ENCODE measurements at places on chromosomes 11 and 22.
A peak's percentile ranks its signal among the peaks of the same experiment; 100 is the strongest.

DNA sequence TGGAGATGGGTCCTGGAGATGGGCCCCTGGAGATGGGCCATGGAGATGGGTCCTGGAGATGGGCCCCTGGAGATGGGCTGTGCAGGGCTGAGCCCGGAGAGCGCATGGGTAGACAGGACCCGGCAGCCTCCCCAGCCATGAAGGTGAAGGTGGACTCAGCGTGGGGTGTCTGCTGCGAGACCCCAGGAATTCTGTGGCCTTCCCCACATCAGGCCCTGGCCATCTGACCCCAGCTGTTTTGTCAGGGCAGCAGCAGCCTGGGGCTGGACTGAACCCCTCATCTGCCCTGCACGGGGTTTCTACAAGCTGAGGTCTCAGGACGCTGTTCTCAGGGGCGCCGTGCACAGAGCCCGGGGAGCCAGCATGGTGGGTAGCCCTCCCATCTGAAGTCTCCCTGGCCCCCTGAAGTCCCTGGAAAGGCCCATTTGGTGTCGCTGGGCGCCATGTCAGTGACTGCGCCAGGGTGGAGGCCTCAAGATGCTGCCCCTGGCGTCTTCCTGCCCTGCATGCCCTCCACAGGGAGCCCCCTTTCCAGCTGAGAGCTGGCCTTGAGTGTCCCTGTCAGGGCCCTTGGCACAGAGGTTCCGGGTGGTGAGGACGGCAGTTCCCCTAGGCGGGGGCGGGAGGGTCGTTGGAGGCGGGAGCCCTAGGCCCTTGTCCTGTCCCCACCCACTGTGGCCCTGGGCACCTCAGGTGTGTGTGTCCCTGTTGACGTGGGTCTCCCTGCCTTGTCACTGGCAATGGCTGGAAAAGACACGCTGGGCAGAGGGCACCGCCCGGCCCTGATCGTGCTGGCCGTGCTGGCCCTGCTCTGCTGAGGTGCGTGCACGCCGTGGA is 5.4 kb downstream of the BRSK2 start:
- DNase-seq = no peak

DNA sequence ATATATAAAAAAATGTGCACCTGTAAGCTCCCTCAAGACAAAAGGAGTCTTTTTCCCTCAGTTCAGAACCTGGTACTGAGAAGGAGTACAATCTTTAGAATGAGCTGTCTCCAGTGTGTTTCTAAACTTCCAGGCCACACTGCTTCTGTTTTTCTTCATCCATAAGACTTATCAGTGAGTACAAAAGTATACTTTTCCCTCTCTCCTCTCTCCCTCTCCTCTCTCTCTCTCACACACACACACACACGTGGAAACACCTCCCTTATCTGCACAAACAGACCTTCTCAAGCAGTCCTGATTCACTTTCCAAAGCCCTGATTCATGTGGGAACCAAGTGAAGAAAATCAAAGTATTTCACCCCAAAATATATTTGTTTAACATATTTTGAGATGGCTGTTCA is 220.7 kb upstream of the UBASH3B start:
- no peak for DNase-seq

DNA sequence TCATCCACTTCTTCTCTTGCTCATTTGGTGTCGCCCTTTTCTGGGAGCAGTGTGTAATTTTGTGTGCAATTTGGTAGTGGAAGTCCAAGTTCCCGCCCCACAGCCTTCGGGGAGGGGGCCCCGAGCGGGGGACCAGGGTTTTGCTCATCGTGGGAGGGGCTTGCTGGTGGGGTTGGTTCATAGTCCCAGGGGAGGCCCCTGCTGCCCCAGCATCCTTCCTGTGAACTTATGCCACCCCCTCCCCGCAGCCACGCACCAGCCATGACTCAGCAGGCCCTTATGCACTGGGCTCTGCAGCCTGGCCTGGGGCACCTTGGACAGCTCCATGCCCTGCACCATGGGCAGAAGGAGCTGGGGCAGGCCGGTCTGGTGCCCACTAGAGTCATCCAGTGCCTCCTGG is 1183.6 kb downstream of the BRD1 start:
- no peak for DNase-seq

DNA sequence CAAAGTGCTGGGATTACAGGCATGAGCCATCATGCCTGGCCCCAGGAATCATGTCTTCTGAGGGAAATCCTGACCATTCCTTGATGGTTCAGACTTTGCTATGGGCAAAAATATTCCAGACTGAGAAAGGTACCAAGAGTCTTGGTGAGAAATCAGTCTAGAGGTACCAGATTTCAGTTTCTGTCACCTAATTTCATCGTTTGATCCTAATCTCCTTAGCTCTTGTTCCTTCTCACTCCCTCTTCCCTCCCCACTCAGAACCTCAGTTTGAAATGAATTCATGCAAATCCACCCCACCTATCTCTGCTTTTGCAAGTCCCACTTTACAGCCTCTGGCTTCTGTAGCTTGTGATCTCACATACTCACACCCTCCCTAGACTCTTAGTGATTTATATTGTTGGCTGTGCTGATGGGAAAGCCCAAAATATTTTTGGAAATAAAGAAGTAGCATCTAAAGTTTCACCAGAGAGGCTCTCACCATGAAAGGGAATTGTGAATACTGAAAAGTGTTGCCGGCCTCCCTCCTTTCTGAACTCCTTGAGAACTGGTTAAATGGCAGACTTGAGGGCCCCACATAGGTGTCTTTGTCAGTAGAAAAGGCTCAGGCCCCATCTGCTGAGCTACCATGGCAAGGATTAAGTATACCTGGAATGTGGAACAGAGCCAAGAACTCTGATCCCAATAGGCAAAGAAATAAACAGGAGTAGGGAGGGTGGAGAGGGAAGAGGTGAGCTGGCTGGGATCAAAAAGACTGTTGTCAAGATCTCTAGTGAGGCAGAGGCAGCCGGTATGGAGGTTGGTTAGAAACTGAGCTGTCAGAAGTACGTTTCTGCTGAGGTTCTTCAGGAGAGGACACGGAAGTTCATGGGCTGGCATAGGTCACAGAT is 190.5 kb upstream of the MTMR2 start:
- no peak for DNase-seq

- no peak for DNase-seq
Measured at GRCh38 chr11:23780231-23780630, 716.6 kb upstream of the LUZP2 start.

DNA sequence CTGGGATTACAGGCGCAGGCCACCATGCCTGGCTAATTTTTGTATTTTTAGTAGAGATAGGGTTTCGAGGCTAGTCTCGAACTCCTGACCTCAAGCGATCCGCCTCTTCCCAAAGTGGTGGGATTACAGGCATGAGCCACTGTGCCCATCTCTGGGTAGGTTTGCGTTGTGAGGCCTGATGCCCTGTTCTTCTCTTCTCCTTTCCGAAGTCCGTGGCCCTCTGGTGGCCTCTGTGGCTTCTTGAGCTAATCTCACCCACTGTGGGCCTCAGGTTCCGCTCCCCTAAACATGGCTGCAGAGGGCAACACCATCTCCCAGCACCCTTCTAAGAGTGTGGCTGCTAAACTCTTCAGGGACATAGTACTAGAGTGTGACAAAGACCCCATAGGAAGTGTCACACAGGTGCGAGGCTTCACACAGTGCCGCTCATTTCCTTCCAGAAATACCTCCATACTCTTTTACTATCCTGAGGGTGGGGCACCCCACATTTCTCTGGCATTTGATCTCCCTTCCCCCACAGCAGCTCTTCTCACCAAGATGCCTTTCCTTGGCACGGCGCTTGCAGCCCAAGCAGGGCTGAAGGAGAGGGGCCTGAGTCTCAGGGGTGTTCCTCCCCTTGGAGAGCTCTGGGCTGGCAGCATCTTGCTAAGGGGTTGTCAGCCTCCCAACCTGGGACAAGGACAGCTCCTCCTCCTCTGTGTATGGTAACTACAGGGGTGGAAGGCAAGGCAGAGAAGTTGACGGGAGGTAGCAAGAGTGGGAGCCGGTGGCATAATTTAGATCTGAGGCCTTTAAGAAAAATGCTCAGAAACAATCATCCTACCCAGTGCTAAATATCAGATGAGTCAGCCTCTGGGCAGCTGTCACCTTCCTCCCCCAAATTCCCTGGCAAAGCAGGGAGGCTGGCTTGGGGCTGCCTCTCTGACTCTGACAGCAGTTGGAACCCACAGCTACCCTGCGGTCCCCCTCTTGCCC is 6.1 kb downstream of the THY1 start:
- DNase-seq = no peak

- DNase-seq = no peak
Measured at GRCh38 chr11:3022982-3023381, 30.9 kb upstream of the NAP1L4 start.

DNA sequence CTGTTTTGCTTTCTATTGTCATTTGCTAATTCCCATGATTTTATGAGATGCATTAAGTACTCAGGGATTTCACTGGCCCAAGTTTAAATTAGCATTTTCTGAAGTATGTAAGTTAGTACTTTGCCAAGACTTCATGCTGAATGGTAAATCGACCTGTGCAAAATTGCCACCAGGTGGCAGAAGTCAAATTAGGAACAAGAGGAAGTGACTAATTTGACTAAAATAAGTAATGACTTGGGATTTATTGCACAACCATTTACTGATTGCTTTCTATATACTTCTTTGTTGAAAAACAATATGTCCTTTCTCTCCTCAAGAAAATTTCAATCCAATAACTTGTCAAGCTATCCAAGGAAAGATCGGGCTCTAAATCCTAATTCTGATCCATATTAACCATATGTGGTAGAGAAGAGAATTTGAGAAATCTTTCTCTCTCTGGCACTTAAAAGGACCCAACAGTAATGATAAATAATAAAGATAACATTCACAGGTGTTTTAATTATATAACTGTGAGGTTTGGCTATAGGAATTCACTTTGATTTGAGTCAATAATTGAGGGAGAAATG is 253.7 kb upstream of the CHORDC1 start:
- peak; percentile 17 for DNase-seq

DNA sequence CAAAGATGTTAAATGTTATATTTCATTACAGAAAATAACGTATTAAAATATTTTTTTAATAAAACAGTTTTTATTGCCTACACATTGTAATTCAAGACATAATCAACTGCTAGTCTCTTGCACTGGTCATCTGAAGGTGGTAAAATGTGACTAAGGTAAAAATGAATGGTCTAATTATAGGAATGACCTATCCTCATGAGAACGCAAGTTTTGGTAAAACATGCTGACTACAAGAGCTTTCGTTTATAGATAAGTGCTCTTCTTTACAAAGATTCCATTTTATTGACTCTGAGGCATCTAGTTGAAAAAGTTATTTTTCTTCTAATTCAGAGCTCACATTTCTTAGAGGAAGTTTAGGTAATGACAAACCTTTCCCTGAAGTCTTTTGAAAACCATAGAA is 27.3 kb downstream of the LUZP2 start:
- no peak for DNase-seq

DNA sequence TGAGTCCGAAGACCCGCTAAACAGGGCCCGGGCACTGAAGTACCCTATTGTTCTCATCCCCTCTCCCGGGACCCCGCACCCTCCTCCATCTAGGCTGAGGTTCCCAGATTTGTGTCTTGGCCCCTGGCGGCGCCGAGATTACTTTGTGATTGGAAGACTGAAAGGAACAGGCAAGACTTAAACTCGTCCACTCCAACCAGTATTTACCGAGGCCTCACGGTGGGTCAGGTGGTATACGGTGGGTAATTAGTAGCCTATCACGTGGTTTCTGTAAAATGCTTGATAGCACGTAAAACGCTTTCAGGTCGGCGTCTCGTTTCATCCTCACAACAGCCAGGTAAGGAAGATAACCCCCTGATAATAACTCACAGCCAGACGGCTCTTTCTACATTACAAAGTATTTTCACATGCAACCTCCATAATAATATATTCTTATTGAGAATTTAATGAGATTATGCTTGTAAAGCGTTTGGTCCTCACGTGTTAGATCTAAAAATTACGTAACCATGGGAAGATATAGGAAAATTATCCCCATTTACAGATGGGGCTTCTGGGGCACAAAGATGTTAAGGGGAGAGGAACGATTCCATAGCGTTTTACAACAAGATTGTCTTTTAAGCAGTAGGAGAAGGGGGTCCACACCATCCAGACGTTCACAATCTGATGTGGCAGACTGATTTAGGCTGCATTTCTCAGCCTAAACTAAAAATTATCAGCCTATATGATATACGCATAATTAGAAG is 642 bp upstream of the PIK3C2A start:
- DNase-seq = peak; percentile 41

- no peak for DNase-seq
Measured at GRCh38 chr22:40243891-40244290, 66.2 kb downstream of the TNRC6B start.

DNA sequence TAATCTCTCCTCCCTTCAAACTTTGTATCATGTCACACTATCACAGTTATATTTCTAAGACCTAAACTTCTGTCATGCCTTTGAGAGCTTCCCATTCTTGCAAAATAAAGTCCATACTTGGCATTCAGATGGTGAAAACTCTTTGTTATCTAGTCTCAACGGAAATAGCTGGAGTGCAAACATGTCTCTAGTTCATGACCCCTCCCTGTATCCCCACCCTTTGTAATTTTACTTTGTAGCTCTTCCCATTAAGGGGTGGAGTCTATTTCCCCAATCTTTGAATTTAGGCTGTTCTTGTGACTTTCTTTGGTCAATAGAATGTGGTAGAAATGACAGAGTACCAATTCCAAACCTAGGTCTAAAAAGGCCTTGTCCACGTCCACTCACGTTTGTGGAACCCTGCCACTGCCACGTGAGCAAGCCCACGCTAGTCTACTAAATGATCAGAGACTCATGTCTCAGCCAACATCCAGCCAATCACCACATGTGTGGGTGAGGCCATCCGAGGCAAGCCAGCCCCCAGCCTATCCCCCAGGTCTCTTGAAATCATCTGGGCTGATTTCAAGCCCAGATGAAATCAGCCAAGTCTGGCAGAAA is 23.4 kb downstream of the SLN start:
- no peak for DNase-seq

DNA sequence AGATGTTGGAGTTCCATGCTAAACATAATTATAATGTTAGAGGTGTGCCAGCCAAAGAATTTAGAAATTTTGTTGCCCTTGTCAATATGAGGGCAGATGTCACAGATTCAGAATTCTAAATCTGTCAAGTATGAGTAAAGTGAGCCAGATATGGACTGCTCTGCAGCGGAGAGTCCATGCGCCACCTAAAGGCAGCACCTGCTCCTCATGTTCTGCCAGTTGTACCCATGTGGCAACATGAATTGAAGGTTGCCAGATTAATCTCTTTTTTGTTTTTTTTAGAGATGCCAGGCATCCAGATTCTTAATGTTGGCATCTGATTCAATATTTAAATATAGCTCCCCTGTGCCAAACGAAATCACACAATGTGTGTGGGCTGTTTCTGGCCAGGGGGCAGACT is 678.6 kb upstream of the ANO5 start:
- DNase-seq = no peak

Measured in stimulated activated CD4-positive, alpha-beta T cell treated with anti-CD3 and anti-CD28 coated beads, Interleukin-2, amount 100 ng/mL, for 24 hours (primary cell).